NCI-H526 treated with DMSO at 0.1 percent for 48 hours (cell line): ENCODE measurements at places on chromosomes 2 and 18.

- DNase-seq, result no peak
These were observed 120.1 kb downstream of the LRP1B start for GRCh38 chr2:142010477-142011270.

GRCh38 chr2:75344146-75344545 lies 144.8 kb upstream of the TACR1 start:
- no peak for DNase-seq

- no peak for DNase-seq
These were observed 293.2 kb downstream of the PLCL1 start for GRCh38 chr2:198097630-198098029.

- no peak for DNase-seq
These were observed 35.7 kb downstream of the NOL10 start for GRCh38 chr2:10654069-10654468.

DNA sequence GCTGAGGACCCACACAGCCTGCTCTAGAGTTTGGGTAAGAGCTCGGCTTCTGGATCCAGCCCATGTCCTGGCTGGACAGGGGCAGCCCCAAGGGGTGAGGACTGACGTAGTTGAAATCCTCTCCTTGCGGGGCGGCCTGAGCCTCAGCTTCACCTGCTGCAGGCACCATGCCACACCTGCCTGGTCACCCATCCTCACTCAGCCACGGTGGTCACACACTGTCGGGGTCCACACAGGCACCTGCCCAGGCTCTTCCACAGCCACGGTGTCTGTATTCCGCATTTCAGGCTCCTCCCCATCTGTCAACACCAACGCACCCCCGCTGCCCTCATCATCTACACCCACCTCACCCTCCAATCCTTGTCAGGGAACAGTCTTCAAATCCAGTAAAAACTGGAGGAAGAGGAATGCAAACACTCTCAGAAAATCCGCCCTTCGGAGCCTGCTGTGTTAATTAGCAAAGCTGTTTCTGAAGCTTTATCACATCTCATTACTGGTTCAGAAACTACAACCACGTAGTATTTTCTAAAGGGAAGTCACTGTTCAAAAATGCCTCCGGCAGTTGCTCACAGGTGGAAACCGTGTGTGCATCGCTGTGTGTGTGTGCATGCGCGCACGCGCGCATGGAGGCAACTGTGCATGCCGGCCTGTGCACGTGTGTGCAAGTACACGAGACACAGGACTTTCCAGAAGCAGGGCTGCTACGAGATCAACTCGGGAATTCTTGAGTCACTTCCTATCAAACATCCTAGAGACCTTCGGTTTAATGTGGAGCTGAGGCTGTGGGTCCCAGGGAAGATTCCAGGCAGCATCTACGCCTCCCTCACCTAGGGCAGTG lies 38.2 kb downstream of the SLC66A2 start:
- DNase-seq, result no peak

DNA sequence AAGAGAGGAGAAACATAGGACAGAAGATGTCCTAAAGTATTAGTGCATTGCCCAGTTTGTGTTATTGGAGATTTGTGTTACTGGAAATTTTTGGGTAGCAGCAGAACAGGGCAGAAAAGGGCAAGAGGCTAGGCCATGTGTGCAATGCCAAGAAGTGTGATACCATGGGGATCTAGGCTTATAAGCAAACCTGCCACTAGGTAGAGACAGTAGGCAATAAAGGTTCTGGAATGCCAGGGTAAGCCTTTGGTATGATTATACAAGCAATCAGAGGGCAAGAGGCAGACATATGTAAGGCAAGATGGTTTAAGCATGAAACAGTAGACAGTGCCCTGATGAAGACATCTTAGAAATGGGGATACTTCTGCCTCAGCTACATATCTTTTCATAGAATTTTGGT lies 12.3 kb upstream of the CERS6 start:
- DNase-seq, result peak; percentile 5

DNA sequence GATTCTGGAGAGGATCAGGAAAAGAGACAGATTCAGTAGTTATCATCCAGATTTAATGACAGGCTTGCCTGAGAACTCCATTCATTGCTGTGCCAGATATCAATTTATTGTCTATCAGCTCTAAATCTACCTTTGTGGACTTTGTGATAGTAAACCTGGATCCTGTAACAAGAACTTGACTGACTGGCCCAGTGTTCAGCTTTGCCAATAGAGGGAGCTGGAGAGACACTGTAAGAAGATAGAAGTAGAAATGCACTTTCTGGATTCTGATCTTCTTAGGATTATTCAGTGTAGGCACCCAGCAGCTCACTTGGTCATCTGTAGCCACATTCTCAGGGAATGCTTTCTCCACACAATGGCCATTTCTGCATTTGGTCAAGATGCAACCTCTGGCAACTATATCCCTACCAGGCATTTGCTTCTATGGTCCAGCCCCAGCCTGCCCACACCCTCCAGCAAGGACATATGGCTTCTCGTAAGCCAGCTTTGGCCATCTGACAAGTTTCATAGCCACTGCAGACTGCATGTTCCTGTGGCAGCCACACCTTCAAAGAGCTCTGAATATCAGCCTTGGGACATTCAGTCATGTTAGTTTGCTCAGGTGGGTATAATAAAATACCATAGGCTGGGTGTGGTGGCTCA lies 6.1 kb upstream of the SERPINB8 start:
- DNase-seq, result no peak

- no peak for DNase-seq
These were observed 213.0 kb downstream of the TRIB2 start for GRCh38 chr2:12929758-12930157.

GRCh38 chr2:241617431-241618154 lies 19.4 kb downstream of the THAP4 start:
- DNase-seq, result peak; percentile 4

GRCh38 chr2:186456941-186457340 lies 29.1 kb upstream of the ZC3H15 start:
- DNase-seq, result no peak

GRCh38 chr2:192500550-192501200 lies 305.9 kb upstream of the TMEFF2 start:
- DNase-seq, result no peak

DNA sequence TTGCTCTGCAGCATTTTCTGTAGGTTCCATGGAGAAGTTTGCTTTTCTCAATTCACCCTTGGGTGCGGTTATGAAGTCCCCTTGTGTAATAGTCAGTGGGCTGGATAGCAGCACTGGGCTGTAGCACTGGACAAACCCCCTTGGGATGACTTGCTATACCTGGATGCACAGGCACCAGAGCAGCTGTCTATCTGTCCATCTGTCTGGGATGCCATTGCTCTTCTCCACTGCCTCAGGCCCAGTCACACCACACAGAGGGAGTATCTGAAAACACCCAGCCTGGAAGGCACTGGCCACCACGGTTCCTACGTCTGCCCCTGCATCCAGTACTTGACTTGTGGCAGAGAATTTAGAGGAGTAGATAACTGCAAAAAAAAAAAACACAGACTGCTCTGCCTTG lies 254.5 kb downstream of the TFCP2L1 start:
- no peak for DNase-seq

- DNase-seq, result no peak
These were observed 34.7 kb upstream of the MCFD2 start for GRCh38 chr2:46950314-46950713.

GRCh38 chr18:12574494-12575185 lies 83.3 kb downstream of the SPIRE1 start:
- DNase-seq, result no peak

- DNase-seq, result no peak
These were observed 1023.0 kb upstream of the ACVR2A start for GRCh38 chr2:146821836-146822316.

- no peak for DNase-seq
These were observed 252.9 kb downstream of the ATAD2B start for GRCh38 chr2:23673830-23674679.

DNA sequence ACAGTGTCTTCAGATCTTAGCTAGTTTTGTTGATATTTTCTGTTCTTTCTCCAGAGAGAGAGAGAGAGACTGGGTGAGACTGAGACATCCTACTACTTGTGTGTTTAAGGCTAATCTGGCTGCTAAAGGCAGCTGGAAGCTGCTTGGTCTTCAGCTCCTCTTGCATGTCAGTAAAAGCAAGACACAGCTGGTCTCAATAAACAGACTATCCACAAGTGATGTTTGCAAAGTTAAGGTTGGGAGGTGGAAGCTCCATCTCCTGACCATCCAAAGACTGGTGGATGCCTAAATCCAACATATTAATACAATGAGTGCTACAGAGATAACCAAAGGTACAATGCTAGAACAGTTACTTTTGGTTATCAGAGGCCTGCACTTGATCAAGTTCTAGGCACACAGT lies 17.8 kb downstream of the ERFE start:
- no peak for DNase-seq

DNA sequence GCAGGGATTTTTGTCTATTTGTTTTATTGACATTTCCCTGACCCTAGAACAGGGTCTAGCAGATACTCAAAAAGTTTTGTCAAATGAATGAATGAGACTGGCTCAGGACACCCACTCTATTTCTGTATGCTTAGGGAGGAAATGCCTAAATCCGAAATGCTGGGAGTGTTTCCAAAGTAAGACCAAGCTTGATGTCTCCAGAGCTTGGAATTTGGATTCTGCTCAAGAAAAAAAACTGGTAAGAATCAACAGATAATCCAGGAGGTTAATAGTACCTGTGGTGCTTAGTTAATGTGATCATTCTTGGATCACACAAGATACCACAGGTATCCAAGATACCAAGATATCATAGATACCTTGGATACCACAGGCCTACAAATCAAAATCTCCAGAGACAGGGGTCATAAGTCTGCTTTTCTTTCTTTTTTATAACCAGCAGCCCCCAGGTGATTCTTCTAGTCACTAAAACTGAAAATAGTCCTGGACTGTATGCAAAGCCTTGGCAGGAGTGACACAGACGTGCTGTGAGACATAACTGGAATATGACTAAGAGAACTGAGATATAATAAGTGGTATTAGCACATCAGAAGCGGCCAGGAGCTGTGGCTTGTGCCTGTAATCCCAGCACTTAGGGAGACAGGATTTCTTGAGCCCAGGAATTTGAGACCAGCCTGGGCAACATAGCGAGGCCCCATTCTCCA lies 39.9 kb upstream of the SP3 start:
- DNase-seq, result no peak

- DNase-seq, result no peak
These were observed 91.1 kb upstream of the TMEM200C start for GRCh38 chr18:5986257-5986931.

- DNase-seq, result no peak
These were observed 117.1 kb upstream of the DTNA start for GRCh38 chr18:34592961-34593382.

- peak; percentile 35 for DNase-seq
These were observed 182.7 kb downstream of the RPIA start for GRCh38 chr2:88874063-88874657.

- no peak for DNase-seq
These were observed 212.6 kb upstream of the SP5 start for GRCh38 chr2:170502361-170503130.

- DNase-seq, result peak; percentile 56
These were observed at the start of gene OBSL1 for GRCh38 chr2:219571311-219572236. Gene OBSL1 (minus strand): TSS chr2:219571539. CDS start chr2:219571232, 307 bp downstream.

GRCh38 chr2:211159972-211160371 lies 603.6 kb downstream of the CPS1 start:
- no peak for DNase-seq

DNA sequence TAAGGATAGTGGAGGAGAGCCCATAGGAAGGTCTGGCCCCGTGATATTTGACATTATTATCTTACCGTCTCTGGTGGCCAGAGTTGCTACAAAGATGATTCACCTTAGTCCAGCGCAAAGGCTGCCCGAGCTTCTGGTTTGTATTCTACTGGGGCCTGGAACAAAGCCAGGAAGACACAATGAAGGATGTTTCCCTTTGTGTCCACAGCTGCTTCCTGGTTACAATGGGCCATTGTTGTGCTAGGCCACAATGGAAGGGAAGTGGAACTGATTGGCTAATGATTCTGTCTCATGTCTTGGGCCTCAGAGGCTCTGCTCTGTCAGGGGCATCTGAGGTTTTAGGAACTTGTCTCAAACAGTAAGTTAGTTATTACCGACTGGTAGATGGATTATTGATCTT lies 132.2 kb downstream of the TDRD15 start:
- no peak for DNase-seq

GRCh38 chr2:32715981-32716380 lies 88.1 kb downstream of the TTC27 start:
- no peak for DNase-seq

- peak; percentile 52 for DNase-seq
These were observed 70.8 kb upstream of the SLC1A4 start for GRCh38 chr2:64918220-64918886.

GRCh38 chr2:140905083-140905781 lies 1225.6 kb downstream of the LRP1B start:
- no peak for DNase-seq

GRCh38 chr2:222108957-222109585 lies 189.7 kb downstream of the PAX3 start:
- no peak for DNase-seq

DNA sequence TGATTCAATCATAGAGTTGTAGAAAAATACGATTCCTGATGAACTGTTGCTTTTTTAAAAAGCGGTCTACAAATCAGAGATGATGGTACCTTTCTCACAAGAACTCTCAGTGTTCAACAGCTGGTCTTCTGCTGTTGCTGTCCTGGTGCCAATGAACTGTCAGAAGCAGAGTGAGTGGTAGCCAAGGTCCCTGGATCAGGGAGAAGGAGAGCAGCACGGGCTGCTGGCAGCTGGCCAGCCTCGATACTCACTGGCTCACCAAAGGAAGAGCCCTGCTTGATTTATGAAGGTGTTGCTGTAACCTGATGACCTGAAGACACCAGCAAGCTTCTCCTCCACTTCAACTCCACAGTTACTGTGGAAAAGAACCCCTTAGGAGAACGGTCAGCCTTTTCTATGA lies 300.8 kb upstream of the SOX11 start:
- no peak for DNase-seq

- no peak for DNase-seq
These were observed 174.2 kb upstream of the LHCGR start for GRCh38 chr2:48929571-48930301.

GRCh38 chr2:70703900-70704549 lies 64.0 kb downstream of the ADD2 start:
- no peak for DNase-seq

GRCh38 chr2:33210626-33211025 lies 263.9 kb downstream of the LTBP1 start:
- DNase-seq, result no peak

- peak; percentile 14 for DNase-seq
These were observed 155.9 kb downstream of the FSHR start for GRCh38 chr2:48998449-48998848.

DNA sequence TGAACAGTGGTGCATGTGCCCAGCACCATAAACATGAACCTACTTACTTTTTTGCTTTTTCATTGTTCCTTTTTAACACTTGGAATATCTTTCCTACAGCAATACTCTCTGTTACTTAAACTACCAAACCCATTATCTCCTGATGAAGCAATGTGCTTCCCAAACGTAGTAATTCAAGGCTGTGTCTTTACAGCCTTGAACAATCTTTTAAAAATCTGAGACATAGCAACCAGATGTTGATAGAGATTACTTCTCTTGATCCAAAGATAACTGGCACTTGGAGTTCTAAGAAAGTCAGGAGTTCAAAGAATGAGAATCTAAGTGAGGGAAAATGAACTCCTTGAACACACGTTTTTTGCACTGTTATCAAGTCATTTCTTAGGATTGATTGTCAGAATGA lies 40.4 kb downstream of the ATP8B1 start:
- DNase-seq, result no peak
